ENCODE measurements at places on chromosomes 11 and 22.

- no peak for DNase-seq
Measured at GRCh38 chr11:128496249-128496648, 91.1 kb downstream of the ETS1 start.

DNA sequence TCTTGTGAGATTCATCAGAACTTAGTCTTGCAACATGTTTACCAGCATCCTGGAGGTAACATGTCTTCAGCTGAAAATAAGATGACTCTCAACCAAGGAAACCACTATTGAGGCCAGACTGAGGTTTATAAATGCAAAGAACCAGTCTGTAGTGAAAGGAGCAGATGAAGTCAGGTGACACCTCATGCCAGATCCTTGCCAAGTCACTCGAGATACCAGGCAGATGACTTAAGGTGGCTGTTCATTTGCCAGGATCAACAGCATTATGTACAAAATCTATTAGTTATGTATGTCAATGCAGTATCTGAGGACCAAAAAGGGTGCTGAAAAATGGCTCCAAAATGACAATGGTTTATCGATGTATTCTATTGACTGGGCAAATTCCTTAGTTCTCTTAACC is 100.0 kb upstream of the SOX6 start:
- DNase-seq: no peak

- DNase-seq: no peak
Measured at GRCh38 chr11:117366875-117367274, 39.2 kb downstream of the CEP164 start.

DNA sequence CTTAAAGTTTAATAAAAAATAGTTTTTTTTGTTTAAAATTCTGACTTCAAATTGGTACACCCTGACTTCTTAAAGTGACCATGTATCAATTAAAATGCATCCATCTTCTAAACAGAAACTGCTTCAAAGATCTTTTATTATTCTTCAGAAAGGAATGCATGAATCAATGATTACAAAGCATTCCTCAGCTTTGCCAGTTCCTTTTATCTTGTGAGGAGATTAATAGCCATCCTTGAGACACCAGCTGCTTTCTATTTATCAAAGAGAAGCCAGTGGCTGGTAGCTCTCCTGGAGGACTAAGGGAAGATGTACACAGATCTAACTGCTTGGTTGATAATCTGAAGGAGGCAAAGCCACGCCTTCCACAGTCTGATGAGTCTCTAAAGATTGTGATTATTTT is 2222.5 kb downstream of the LRRC4C start:
- DNase-seq: no peak

GRCh38 chr11:5591613-5592012 is 4.8 kb upstream of the TRIM6 start:
- DNase-seq: no peak

- DNase-seq: no peak
Measured at GRCh38 chr11:6219359-6219758, 14.0 kb downstream of the C11orf42 start.

- no peak for DNase-seq
Measured at GRCh38 chr22:27993201-27993635, 74.2 kb upstream of the PITPNB start.

GRCh38 chr11:11213117-11213516 is 139.9 kb downstream of the CSNK2A3 start:
- DNase-seq: no peak

DNA sequence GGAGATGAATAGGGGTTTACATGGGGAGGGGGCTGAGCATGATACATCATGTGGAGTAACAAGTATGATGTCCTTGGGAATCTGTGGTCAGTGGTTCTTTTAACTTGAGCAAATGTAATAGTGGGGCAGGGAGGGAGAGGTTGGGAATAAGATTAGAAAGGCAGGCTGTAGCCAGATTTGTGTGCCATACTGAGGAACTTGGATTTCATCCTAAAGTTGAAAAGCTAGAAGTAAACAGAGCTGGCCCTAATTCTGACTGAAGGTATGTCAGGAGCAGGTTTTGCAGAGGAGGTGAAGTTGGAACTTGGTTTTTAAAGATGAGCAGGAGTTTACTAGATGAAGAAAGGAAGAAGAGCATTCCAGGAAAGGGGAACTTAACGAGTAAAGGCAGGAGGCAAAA is 108.3 kb upstream of the RRM1 start:
- no peak for DNase-seq

DNA sequence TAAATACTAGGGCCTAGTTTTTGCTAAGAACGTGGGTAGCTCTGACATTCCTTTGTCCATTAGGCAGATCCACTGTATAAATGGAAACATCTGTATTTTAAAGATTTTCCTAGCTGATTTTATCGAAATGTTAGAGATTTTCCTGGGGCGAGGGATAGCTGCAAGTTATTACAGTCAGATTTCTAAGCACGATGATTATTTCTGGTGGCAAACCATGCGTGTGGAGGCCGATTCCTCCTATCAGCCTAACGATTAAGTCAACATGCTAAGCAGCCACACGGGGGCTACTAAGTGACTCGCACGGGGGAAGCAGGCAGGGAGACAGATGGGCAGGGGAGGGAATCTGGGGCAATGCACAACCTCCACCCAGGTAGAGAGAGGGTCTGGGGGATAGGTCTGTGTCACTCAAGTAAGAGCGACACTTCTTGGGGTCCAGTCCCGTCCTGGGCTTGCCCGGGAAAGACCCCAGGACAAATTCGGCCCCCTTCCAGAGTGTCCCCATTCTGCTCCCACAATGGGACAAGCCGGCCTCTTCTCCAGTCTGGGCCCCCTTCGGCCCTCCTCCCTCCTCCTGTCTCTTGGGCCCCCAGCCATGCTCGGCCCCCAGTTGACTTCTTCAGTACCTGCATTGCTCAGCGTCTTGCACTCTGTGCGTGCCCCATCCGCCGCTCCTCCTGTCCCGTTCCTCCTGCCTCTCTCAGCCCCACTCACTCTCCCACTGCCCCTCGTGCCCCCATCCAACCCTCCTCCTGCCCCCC is 571 bp downstream of the C11orf24 start:
- no peak for DNase-seq

DNA sequence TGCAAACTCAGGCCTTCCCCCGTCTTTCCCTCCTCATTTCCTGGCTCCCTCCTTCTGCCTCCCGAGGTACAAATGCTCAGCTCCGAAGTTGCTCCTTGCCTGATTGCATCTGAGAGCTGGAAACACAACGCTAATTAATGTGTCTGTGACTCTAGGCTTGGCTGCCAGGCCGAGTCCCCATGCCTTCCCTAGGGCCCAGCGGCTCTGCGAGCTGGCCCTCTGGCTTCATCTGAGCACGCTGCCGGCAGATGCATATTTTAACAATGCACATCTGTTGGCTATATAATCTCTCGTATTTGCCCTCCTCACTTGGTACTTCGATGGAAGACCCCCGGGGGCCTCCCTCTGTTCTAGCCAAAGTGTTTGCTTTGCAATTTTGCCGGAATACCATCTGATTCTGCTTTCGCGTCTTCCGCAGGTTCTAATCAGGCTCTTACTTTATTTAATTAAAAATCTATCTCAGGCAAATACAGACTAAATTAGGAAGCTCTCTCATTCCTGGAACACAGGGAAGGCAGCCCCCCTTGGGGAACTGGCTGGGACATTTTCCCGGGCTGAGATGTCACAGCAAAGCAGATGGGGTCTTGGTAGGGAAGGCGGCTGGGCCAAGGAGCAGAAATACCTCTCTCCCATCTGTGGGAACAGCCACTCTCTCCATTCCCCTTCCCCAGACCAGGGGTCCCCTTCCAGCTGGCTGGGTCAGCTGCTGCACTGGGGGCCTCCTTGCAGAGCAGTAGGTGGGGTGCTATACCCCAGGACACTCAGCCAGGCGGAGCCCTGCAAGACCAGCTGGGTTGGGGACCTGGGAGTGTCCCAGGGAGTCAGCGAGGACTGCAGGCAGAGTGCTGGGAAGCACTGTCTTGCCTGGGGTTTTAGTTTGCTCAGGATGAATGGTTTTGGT is 162.8 kb downstream of the ST3GAL4 start:
- no peak for DNase-seq

DNA sequence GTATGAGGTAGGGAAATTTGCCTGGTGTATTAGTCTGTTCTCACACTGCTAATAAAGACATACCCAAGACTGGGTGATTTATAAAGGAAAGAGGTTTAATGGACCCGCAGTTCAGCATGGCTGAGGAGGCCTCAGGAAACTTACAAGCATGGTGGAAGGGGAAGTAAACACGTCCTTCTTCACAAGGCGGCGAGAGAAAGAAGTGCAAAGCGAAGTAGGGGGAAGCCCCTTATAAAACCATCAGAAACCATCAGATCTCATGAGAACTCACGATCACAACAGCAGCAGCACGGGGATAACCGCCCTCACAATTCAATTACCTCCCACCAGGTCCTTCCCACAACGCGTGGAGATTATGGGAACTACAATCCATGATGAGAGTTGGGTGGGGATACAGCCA is 12.0 kb upstream of the RFPL2 start:
- peak; percentile 26 for DNase-seq

DNA sequence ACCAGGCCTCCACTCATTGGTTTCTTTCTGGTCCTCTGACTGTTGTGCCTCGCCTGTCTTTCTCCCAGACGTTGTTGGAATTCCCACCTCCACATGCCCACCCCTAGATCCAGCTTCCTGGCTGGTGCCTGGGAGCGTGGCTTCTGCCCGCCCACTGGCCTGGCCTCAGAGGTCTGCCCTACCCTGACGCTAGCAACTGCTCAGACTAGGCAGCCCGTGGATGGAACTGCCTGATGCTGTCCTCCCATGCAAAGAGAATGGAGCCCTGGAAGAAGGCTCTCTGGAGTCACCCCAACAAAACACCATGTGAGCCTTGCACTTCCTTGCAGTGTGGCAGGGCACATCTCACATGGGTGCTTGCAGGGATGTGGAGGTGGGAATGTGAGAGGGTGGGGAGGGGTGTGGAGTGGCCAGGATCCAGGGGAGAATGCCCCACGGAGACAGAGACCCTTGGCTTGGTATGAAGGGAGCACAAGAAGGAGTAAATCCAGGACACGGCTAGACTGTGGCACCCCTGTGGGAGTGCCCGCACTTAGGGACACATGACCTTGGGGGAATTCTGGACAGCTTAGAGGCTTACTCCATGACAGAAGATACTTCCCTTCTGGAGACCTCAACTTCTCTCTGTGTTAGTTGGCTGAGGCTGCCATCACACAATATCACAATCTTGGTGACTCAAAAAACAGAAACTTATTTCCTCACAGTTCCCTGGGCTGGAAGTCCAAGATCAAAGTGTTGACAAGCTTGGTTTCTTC is 22.5 kb upstream of the ADA2 start:
- DNase-seq: no peak

- DNase-seq: no peak
Measured at GRCh38 chr11:114880442-114880841, 202.1 kb downstream of the NXPE2 start.

DNA sequence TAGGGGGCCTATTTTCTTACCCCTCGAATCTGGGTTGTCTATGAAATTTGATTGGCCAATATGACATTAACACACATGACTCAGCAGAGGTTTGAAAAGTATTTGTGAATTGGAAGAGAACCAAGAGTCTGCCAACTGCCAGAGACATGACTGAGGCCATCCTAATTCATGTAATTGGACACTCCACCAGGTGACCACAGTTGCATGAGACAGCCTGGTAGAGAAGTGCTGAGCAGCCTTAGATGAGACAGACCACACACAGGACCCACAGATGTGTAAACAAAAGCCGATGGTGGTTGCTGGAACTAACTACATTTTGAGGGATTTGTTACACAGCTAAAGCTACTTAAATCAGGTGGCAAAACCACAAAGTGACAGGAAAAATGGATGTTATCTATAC is 855 bp upstream of the MS4A5 start:
- DNase-seq: no peak

DNA sequence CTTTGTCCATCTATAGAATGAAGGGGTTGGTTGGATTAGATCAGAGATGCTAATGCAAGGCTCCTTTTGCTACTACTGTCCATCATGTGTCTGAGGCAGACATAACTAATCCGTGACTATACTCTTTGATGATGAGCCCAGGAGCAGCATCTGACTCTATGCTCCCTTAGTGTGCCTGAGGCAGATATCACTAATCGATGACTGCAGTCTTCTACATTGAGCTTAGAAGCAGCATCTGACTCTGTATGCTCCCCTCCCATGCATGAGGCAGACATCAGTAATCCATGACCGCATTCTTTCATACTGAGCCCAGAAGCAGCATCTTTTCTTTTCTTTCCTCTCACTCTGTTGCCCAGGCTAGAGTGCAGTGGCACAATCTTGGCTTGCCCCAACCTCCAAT is 4.2 kb downstream of the TCN2 start:
- DNase-seq: no peak

Data from stimulated activated effector memory CD8-positive, alpha-beta T cell treated with anti-CD3 and anti-CD28 coated beads, Interleukin-12 subunit alpha, Interleukin-12 subunit beta, amount 100 ng/mL, for 72 hours (primary cell).